ENCODE measurements at places on chromosomes 2 and 18.

GRCh38 chr2:216687646-216688045 is 7.7 kb downstream of the IGFBP5 start:
- peak; percentile 31 for DNase-seq

DNA sequence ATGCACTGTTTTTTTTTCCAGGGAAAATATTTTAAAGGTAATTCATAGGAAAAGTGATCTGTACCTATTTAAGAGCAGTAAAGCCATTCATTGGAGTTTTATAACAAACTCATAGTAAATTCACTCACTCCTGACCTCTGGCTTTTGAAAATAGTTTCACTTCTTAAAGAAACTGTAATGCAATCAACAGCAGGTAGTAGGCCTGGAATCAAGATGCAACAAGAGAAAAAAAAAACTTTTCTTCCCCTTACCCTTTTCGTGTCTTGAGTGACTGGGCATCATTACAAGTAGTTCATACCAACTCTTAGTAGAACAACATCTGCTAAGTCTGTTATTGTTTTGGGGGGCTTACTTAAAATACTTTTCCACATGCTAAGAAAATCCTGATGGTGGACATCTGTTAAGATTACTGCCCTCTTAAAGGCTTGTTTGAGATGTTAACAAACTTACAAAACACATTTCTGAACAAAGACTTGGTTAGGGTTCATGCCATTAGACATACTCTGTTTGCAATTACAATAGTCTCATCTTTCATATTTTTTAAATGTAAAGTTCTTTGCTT is 164.1 kb upstream of the FOSL2 start:
- no peak for DNase-seq

DNA sequence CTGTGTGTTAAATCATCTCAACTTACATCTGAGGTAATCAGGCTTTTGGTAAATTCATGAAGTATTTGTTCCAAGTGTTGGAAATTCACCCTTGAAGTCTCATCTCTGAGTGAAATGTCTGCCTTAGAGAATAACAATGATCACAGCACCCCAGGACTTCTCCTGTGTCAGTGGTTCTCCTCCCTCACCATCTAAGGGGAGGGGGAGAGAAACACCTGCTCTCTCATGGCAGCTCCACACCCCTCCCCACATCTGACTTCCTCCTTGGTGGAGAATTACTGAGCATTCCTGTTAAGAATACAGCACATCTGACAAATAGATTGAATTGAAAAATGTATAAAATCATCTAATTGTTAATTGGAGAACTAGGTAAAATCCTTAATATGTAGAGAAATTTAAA is 532.1 kb downstream of the RNF144A start:
- no peak for DNase-seq

DNA sequence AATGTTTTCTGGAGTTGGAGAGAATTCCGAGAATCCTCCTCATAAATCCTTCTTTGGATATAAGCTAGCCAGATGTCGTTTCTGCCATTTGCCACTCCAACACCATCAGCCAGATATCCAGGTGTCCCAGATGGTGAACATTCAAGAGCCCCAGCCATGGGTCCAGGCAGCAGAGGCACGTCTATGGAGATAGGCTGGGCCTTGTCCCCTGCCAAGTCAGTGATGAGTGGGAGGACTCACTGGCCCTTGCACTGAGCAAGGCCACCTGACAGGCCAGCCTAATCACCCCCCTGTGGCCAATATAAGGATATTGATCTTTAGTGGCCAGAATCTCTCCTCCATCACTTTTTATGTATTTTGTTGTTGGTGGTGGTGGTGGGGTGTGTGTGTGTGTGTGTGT is 28.0 kb downstream of the ARID5A start:
- no peak for DNase-seq

- DNase-seq = no peak
Measured at GRCh38 chr2:168671932-168672331, 130.5 kb upstream of the NOSTRIN start.

DNA sequence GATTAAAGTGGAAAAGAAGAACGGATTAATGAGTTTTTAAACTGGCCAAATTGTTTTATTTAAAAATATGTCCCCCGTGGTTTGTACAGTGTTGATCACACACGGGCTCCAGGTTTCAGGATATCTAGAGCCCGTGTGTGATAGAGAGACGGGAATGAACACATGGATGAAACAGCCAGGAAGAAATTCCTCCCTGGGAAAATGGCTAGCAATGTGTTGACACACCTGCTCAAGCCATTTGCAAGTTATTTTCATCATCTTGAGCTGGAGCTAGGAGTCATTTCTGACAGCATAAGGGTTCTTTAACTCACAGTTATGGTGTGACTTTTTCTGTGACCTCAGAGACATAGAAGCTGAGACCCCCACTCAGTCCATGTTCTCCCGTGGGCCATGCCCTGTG is 81.6 kb downstream of the LRRFIP1 start:
- DNase-seq = no peak

All from ovary (tissue), 10 donors.